ENCODE measurements at places on chromosomes 2 and 18. TPM values are rescaled to one million over a fixed set of nuclear protein-coding genes. Genes with fewer than 3 reads are reported as not detected.

Gene PER2
- total RNA-seq: 1.5 TPM

Gene ZAP70
- total RNA-seq: 0.05 TPM

Gene SNED1
- total RNA-seq: 0.14 TPM

Gene CYS1
- 0.37 TPM for total RNA-seq

Gene LOXHD1
- total RNA-seq: not detected

Gene TBR1
- total RNA-seq: under 0.01 TPM

Gene BOK
- 21.7 TPM for total RNA-seq

Gene SP140
- under 0.01 TPM for total RNA-seq

Gene XPO1
- total RNA-seq: 302 TPM

Gene C2orf78
- not detected for total RNA-seq

Gene NGEF
- total RNA-seq: 3.4 TPM

Gene TTC27
- total RNA-seq: 32.2 TPM

Gene PROKR1
- total RNA-seq: not detected

Gene DGUOK
- total RNA-seq: 40.1 TPM

Gene CYP1B1
- total RNA-seq: 0.78 TPM

Gene ASAP2
- total RNA-seq: 79.5 TPM

Gene DCTN1
- total RNA-seq: 193 TPM

Gene ACTR1B
- 69.8 TPM for total RNA-seq

Gene ITGB6
- 0.60 TPM for total RNA-seq

Gene ARHGAP25
- total RNA-seq: 0.30 TPM

Gene CRYGD
- not detected for total RNA-seq

Gene OR6B2
- not detected for total RNA-seq

Gene TUBA4A
- 6.6 TPM for total RNA-seq

Gene EPG5
- 49.0 TPM for total RNA-seq

Gene SLC9A4
- not detected for total RNA-seq

Gene MFSD2B
- total RNA-seq: not detected
